ENCODE measurements at places on chromosomes 11 and 22.

- DNase-seq: no peak
Observed at GRCh38 chr11:96648991-96649390, 259.2 kb downstream of the JRKL start.

- DNase-seq: no peak
Observed at GRCh38 chr22:25219948-25220442, 556 bp downstream of the CRYBB2 start.

GRCh38 chr22:43147821-43148220 is 3.5 kb upstream of the TSPO start:
- no peak for DNase-seq

GRCh38 chr11:128970598-128971190 is 28.0 kb upstream of the TP53AIP1 start:
- no peak for DNase-seq

DNA sequence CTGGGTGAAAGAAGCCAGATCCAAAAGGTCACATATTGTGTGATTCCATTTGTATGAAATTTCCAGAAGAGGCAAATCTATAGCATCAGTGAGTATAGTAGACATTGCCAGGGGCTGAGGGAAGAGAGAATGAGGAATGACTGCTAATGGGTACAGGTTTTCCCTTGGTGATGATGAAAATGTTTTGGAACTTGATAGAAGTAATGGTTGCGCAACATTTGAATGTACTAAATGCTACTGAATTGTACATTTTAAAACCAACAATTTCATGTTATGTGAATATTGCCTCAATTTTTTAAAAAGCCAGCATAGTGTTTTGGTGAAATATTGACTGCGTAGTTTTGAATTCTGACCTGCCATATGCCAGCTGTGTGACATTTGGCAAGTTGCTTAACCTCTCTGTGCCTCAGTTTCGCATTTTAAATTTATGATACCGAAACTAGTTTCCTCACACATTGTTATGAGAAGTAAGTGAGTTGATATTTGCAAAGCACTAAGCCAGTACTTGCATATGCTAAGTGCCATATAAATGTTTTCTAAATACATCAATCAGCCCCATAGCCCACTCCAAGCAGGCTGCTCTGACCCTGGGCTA is 75.4 kb upstream of the TMEM45B start:
- no peak for DNase-seq

Data from NCI-H446 (cell line).